Stimulated activated CD4-positive, alpha-beta T cell treated with anti-CD3 and anti-CD28 coated beads, TNF-alpha, amount 100 ng/mL, for 1 hour (primary cell): ENCODE measurements at places on chromosomes 16 and 17.

GRCh38 chr17:60627124-60627523 lies 27.1 kb downstream of the PPM1D start:
- DNase-seq: no peak

GRCh38 chr16:31360251-31360650 lies 5.3 kb downstream of the ITGAX start:
- no peak for DNase-seq

- DNase-seq: peak; percentile 6
Measured at GRCh38 chr17:47896672-47897490, 845 bp downstream of the SP2 start.

- DNase-seq: no peak
Measured at GRCh38 chr17:32629563-32630190, 142.9 kb downstream of the CDK5R1 start.

- DNase-seq: no peak
Measured at GRCh38 chr17:11331547-11332513, 90.8 kb downstream of the SHISA6 start.

DNA sequence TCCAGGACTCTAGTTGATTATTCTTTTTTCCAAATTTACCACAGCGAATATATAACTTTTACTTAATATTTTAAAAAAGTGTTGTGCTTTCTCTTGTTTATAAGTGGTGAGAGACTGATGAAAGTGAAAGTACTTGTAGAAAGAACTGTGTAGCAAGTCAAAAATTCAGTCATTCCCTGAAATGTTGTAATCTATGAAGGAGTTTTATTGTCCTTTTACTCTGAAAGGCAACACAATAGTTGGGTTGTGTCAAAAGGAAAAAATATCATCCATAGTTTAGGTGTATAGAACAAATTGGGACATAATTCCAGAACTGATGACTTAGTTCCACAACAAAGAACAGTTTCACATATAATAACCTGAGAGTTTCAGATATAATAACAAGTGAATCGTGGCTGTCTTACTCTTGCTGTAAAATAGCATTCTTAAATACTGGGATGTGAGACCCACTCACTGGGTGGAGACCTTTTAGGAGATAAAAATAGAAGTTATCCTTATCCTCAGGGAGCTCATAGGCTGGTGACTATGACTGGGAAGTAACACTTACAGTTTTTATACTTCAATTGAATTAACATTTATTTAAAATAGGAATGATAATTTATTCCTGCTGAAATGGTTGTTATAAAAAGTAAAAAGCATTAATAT lies 20.6 kb downstream of the CYB5B start:
- DNase-seq: no peak

GRCh38 chr16:1272453-1273198 lies 16.8 kb downstream of the TPSD1 start:
- no peak for DNase-seq

DNA sequence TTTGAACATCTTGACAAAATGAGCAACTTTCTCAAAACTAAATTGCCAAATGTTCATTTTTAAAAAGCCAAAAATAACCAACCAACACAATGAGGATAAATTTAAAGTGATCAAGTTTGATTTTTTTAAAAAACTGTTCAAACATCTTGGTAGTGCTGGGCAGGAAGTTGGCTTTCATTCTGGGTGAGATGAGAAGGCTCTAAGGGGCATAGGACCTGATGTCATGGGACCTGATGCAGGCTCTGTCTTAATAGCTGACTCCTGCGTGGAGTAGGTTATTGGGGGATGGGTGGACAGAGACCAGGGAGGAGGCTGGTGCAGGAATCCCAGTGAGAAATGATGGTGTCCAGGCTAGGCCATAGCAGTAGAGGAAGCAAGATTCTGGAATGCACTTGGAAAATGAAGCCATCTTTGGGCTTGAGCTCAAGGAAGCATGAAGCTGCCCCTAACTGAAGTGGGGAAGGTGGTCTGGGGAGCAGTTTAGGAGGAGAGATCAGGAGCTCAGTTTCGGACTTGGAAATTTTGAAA lies 20.4 kb downstream of the NLRC5 start:
- no peak for DNase-seq

GRCh38 chr17:42266918-42267766 lies 9.0 kb downstream of the STAT5B start:
- no peak for DNase-seq

DNA sequence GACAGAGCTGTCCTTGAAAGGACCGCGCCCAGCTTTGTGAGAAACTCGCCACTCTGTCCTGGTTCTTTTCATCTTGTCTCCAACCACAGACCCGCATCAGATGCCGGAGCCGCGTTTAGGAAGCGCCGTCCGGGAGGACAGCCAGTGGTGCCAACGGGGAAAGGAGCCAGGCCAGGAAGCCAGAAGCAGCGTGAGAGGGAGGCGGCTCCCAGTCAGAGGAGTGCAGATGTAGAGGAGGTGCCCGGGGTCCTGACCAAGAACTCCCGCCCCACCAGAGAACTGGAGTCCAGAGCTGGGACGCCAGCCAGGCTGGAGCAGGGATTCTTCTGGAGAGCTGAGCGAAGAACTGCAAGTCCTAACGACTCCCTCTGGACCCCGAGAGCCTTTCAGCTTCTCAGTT lies 49.3 kb upstream of the TNRC6C start:
- DNase-seq: no peak

GRCh38 chr16:68380676-68381362 lies 67.5 kb downstream of the SMPD3 start:
- no peak for DNase-seq

GRCh38 chr17:1583556-1583955 lies 21.0 kb upstream of the PITPNA start:
- DNase-seq: no peak

DNA sequence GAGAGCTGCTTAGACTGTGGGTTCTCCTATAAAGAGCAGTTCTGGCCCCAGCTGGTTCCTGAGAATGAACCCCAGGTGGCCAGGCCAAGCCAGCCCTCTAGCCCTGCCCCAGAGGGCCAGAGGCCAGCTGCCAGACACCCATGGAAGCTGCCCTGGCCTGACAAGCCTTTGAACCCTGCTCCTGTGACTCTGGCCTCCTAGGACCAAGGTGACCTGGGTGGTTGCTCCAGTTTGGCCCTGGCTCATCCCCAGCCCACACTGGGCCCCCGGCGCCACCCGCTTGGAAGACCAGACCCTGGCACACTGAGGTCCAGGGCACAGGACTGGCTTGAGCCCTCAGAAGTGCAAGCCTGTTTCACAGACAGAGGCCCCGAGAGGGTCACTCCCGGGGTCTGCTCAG lies 6.8 kb upstream of the KCNJ12 start:
- no peak for DNase-seq

DNA sequence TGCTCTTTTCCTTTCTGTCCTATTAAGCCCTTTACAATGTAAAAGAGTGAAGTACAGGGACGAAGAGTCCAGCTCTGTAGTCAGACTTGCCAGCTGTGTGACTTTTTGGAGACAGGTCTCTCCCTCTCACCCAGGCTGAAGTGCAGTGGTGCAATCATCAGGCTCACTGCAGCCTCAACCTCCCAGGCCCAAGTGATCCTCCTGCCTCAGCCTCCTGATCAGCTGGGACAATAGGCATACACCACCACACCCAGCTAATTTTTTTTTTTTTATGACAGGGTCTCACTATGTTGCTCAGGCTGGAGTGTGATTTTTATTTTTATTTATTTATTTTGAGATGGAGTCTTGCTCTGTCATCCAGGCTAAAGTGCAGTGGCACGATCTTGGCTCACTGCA lies 7.1 kb upstream of the ITPRIPL2 start:
- no peak for DNase-seq

DNA sequence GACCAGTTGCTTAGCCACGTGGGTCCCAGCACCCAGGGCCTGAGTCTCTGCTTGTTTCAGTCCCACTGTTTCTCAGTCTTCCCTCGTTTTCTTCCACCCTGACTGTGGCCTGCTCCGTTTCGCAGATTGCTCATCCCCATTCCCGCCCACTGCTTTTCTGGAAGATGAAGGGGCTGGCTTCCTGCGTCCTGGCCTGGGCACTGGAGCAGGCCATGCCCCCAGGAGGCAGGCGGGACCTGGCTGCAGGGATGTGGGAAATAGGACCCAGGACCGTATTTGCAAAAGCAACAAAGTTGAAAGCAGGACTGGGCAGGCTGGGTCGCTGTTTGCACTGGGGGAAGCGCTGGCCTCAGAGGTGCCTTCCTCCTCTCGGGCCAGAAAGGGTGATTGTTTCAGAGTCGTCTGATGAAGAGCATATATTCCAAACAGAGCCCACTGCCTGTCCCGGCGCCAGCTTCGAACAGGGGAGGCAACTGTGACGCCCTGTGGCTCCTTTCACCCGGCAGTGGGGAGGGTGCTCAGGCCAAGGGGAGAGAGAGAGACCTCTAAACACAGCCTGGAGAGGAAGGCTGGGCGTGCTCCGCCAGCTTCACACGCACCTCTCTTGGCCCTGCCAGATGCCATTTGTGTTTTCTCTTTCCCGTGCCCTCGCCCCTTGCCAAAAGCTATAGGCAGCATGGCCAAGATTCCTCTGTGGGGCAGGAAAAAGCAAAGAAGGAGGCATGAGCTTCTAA lies 108.6 kb downstream of the CMIP start:
- DNase-seq: no peak

GRCh38 chr17:43907425-43907981 lies at the start of gene MPP2:
Gene MPP2, minus strand, starts transcription at chr17:43907536. Its CDS starts 3,076 bp downstream, at chr17:43904460.
- no peak for DNase-seq

DNA sequence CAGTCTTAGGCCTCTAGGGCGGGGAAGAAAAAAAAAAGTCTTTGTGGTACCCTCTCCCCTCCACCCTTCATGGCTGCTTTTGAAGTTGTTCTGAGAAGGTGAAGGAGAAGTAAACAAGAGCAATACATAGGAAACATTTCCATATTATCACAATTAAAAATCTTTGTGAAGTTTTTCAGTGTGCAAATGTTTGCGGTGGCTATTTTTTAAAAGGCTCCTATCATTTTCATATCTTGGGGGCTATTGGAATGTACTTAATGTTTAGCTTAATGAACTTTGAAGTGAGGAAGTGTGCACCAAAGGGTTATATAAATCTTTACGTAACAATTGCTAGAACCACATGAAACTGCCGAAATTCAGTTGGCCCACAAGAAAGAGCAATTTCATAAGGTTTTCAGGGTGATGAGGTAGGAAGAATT lies 7.6 kb downstream of the NOL11 start:
- no peak for DNase-seq

DNA sequence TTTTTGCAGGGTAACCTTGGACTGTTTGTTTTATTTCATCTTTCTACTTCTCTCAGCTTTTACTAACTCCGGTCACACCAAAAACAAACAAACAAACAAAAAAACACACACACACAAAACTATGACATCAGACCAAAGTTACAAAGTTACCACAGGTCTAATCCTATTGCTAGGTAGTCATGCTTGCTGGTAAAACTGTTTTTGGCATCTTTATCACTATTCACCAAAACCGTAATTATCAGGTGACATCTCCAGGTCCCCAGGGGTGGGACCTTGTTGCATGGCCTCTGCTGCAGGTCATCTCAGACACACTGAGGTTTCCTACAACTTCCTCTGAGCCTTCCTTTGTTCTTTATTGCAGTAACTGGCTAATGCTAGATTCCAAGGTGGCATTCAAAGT lies 162.3 kb downstream of the ABCA8 start:
- no peak for DNase-seq

- no peak for DNase-seq
Measured at GRCh38 chr17:80377798-80378197, 37.2 kb upstream of the ENDOV start.

GRCh38 chr16:86378128-86378527 lies 132.2 kb upstream of the FOXF1 start:
- no peak for DNase-seq

GRCh38 chr17:13425390-13425789 lies 176.3 kb downstream of the HS3ST3A1 start:
- no peak for DNase-seq

DNA sequence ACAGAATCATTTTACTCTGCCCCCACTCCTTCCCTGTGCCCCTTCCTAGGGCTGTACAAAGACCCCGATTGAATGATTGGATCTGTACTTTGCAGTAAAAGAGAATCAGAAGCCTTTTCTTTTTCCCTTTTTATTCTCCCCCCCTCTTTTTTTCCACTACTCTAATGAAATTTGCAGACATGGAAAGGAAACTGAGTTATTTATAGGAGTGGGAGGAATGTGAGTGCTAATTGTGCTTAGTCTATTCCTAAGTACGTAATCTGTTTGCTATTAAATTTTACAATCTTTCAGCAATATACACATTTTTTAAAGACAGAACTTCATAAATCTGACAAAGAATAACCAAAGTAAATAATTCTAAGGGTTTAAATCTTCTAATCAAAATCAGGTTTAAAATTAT lies 314.3 kb downstream of the MAP2K6 start:
- DNase-seq: no peak

DNA sequence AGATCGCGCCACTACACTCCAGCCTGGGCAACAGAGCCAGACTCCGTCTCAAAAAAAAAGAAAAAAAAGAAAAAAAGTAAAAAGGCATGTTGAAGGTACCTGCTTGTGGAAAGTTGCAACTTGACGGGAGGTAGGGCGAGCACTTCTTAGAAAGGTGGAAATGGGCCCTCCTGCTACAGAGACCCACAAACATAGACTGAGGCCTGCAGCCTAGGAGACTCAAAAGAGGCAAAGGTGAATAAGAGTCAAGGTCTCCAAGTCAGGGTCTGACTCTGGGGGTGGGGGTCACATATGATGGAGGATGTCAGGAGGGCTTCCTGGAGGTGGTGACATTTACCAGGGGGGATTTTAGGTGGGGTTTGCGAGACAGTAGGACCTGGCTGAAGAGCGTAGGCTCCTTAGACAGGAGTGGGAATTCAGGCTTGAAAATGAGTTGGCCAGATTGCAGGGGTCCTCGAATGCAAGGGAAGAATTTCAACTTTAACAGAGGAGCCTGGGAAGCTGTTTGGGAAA lies 303.0 kb downstream of the SEC14L1 start:
- DNase-seq: no peak

- no peak for DNase-seq
Measured at GRCh38 chr17:65058146-65058545, 1.6 kb upstream of the GNA13 start.

- DNase-seq: no peak
Measured at GRCh38 chr17:6927290-6928126, 68.3 kb upstream of the ALOX12 start.

GRCh38 chr17:39678340-39679116 lies 9.3 kb downstream of the PGAP3 start:
- no peak for DNase-seq

GRCh38 chr17:78125138-78125913 lies 3.2 kb downstream of the TMC6 start:
- no peak for DNase-seq

GRCh38 chr17:17275971-17276370 lies 5.1 kb downstream of the COPS3 start:
- DNase-seq: no peak

DNA sequence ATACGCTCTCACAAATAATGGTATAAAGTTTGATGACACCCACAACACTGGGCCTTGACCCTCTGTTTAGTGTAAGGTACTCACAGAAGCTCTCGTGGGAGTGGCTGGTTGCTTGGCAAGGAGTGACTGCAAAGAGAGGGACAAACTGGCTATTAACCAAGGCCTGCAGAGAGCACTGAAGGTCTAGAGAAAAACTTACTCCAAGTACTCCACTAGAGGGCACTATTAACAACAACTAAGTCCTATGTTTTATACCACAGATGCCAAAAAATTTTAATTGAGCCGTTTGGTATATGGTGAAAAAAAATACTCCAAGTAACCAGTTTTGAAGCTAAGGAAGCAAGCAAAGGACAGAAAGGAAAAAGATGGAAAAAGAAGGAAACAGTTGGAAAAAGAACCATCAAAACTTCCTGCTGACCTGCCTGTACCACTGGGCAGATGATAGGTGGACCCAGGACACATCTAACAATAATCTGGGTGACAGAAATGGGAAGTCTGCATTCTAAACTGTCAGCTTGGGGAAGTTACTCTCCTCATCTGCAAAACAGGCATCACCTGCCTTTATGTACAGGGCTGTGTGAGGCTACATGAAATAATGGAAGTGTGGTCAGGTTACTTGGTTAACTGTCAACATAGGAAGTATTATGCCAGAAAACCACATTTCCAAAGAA lies 23.2 kb downstream of the DYNC1LI2 start:
- DNase-seq: no peak
